ENCODE measurements at places on chromosomes 3 and 15.

- no peak for DNase-seq
Measured at GRCh38 chr3:141279077-141279967, 47.7 kb downstream of the PXYLP1 start.

DNA sequence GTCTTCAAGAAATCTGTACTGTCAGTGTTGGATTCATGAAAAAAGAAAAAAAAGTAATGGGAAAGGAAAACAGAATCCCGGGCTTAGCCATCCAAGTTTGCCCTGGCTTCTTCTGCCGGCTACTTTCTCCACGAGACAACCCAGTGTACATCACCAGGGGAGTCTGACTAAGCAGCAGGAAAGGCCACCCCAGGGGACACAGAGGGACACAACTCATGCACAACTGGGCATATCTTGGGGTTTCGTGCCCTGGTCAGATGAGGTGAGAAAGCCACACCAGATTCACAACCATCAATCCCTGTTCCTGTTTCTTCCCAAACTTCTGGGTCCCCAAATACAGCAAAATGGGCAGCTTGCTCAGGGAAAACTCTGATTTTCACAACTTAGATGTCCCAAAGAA lies 33.2 kb downstream of the ADAMTS17 start:
- DNase-seq, result no peak

GRCh38 chr15:29852201-29852600 lies 29.9 kb upstream of the TJP1 start:
- no peak for DNase-seq

- no peak for DNase-seq
Measured at GRCh38 chr15:72168131-72168807, 29.3 kb downstream of the GRAMD2A start.

GRCh38 chr3:147930232-147930807 lies 521.2 kb downstream of the ZIC1 start:
- no peak for DNase-seq

GRCh38 chr3:60746695-60747416 lies 504.4 kb downstream of the FHIT start:
- no peak for DNase-seq

- no peak for DNase-seq
Measured at GRCh38 chr15:63046917-63047760, 4.6 kb downstream of the TPM1 start.

- DNase-seq, result no peak
Measured at GRCh38 chr3:20073683-20074082, 33.4 kb downstream of the KAT2B start.

- no peak for DNase-seq
Measured at GRCh38 chr15:75031848-75032247, 8.5 kb downstream of the PPCDC start.

DNA sequence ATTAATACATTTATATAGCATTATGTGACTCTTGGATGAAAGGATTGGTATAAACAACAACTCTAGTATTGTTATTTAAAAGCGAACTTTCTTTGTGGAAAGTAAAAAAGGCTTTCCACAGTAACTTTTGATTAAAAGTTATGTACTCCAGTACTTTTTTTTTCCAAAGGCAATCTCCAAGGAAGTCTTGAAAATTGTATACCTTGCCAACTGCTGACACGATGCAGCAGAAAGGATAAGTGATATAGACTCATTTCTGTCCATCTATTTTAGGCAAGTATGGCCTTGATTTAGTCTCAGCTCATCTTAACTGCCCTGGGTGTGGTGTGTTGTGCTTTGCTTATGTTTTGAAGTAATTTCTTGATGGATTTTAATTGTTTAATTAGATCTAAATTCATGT lies 79.7 kb downstream of the OTOL1 start:
- DNase-seq, result no peak

DNA sequence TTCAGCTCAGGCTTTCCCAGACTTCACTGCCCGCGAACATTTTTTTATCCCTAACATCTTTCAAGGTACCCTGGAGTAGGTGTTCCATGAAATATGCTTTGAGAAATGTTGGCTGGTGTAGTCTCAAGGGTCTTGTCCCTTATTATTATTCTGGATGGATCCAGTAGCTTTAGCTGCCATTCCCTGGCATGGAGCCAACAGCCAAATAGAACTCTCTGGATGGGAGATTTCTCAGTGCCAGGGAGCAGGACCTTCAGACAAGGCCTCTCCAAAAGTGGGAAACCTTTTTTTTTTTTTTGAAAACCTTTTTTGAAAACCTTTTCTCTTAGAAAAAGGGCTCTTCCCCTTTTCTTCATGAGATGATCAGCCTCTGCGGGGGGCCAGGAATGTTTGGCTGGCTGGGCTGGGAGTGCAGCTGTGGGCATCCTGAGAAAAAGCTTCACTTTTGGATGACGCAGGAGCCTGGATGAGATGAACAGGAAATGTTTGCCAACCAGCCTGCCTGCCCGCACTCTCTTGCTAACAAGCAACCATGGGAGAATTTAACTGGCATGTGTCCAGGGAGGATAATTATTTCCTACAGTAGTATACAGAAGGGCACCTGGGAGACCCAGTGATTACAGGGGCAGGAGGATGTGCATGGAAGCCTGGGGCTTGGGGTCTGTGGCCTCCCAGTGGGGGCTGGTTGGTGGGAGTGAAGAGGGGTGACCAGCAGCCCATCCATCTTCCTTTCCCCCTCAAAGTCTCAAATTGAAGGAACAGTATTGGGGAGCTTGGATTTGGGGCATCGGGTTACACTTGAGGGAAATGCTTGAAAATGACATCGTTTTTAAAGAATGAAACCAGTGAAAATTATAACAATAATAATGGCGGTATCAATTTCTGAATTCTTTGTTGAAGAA lies 109.1 kb upstream of the LRIG1 start:
- DNase-seq, result no peak

All from stimulated activated CD4-positive, alpha-beta T cell treated with anti-CD3 and anti-CD28 coated beads, Interleukin-4, amount 100 ng/mL, for 48 hours (primary cell).